ENCODE measurements at places on chromosomes 5 and 9. TPM values are rescaled to one million over a fixed set of nuclear protein-coding genes. Genes with fewer than 3 reads are reported as not detected.

TNIP1 gene
- 222 TPM for total RNA-seq

SLC6A19 gene
- not detected for total RNA-seq

IL7R gene
- total RNA-seq: 360 TPM

SLCO6A1 gene
- total RNA-seq: not detected

PIP5K1B gene
- 1.5 TPM for total RNA-seq

ZDHHC21 gene
- 7.1 TPM for total RNA-seq

ZNF366 gene
- total RNA-seq: 0.10 TPM

CER1 gene
- total RNA-seq: not detected

SNCAIP gene
- total RNA-seq: not detected

TAF11L5 gene
- total RNA-seq: not detected

TTF1 gene
- 13.7 TPM for total RNA-seq

RNF224 gene
- total RNA-seq: 0.10 TPM

DMGDH gene
- not detected for total RNA-seq

SMIM32 gene
- total RNA-seq: not detected

TAF1L gene
- under 0.01 TPM for total RNA-seq

VPS13A gene
- total RNA-seq: 59.2 TPM

KIF12 gene
- not detected for total RNA-seq

GFI1B gene
- total RNA-seq: 13.6 TPM
